ENCODE measurements at places on chromosomes 6 and 20.

GRCh38 chr6:32488083-32488482 lies 42.0 kb downstream of the HLA-DRB5 start:
- no peak for DNase-seq

- DNase-seq, result no peak
Observed at GRCh38 chr20:45798935-45799642, 7.3 kb downstream of the DNTTIP1 start.

- no peak for DNase-seq
Observed at GRCh38 chr6:100577425-100577824, 112.7 kb upstream of the SIM1 start.

- peak; percentile 80 for DNase-seq
Observed at GRCh38 chr20:58712806-58713731, 20.5 kb downstream of the NPEPL1 start.

GRCh38 chr6:157646012-157646411 lies 177.0 kb upstream of the SNX9 start:
- DNase-seq, result no peak

- DNase-seq, result no peak
Observed at GRCh38 chr6:165451838-165452237, 142.4 kb upstream of the C6orf118 start.

GRCh38 chr6:106670236-106670635 lies 40.9 kb downstream of the QRSL1 start:
- DNase-seq, result no peak

DNA sequence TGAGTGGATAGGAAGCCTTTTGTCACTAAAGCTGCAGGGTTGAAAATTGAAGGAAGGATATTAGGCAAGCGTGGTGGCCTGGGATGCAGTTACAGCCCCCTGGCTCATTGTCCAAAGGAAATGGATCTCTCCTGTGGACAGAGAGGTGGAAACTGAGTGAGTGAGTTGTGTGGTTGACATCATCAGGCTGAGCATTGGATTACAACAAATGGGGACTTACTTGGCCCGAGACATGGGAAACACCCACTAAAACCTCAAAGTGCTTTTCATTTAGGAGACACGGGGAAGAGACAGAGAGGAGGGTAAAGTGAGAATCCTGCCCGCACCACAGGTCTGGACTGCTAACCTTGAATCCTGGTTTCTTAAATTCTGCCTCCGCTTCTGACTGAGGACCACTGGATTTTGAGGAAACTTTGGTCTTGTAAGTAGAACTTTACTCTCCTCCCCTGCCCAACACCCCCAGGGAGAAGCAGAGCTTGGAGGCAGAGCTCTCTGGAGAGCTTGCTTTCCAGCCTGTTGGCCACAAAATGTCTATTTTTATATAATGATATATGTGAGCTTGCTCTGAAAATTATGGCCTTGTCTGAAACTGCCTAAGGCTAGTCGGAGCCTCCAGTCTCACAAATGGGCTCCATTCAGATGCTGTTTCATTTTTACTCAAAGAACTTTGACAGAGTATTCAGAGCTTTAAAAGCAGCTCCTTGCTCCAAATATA lies at the start of gene PKIG:
TSS of gene PKIG (plus strand) at position 269 of the 715 bp plus-strand sequence. CDS start 31,978 bp downstream, outside the sequence.
- DNase-seq, result no peak

DNA sequence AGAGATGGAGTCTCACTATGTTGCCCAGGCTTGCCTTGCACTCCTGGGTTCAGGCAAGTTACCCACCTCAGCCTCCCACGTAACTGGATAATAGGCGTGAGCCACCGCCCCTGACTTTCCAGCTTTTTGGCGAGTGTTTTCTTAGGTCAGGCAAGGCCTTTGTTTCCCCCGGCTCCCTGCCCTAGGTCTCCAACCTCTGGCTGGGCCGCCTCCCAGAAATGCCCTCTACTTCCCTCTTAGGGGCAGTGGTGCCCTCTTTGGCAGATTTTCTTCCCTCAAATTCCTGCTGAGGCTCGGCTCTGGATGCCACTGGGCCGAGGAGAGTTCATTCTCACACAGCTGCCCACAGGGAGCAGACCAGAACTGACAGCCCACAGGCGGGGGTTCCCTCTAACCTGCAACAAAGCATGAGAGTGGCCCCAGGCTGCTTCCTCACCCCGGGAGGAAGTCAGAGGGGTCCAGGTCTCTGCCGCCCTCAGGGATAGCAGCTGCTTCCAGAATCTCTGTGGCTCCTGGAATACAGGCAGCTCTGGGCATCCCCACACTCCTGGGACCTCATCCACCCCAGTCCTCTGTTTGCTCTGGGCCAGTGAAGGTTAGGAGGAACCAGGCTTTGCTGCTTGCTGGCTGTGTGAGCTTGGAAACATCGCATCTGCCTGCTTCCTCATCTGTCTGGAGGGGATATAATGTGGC lies 56.5 kb downstream of the TCP11 start:
- no peak for DNase-seq

DNA sequence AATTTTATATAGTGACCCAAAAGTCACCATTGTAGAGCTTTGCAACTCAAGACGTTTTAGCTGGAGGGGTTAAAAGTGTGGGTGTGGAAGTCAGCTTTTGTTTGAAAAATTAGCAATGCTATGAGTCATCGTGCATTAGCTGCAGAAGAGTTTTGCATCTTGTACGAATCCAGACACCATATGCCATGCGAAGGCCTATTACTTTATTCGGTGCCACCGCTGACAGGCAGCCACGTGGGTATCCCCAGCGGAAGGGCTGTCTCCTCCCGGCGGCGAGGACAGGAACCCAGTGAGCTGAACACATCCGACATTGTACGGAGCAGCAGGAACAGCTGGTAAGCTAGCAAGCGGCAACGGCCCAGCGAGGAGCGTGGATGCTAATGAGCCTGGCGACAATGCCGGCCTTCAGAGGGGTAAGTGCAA lies 84.4 kb downstream of the INSM1 start:
- no peak for DNase-seq

GRCh38 chr6:36930483-36930882 lies 24.1 kb upstream of the PI16 start:
- DNase-seq, result no peak

DNA sequence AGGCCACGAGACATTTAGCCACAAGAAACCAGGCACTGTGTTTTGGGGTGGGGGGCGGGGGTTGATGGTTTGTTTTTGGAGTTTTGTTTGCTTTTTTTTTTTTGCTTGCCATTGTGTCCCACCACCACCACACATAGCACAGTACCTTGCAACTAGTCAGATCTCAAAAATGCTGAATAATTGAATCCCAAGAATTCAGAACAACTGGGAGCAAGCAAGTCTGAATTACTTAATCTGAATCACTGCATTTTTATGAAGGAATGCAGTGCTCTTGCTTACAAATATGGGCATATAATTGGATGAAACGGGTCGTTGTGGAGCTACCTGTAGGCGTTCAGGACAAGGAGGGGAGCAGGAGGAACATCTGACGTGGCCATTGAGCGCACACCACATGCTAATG lies 151.5 kb upstream of the CDYL start:
- DNase-seq, result no peak

DNA sequence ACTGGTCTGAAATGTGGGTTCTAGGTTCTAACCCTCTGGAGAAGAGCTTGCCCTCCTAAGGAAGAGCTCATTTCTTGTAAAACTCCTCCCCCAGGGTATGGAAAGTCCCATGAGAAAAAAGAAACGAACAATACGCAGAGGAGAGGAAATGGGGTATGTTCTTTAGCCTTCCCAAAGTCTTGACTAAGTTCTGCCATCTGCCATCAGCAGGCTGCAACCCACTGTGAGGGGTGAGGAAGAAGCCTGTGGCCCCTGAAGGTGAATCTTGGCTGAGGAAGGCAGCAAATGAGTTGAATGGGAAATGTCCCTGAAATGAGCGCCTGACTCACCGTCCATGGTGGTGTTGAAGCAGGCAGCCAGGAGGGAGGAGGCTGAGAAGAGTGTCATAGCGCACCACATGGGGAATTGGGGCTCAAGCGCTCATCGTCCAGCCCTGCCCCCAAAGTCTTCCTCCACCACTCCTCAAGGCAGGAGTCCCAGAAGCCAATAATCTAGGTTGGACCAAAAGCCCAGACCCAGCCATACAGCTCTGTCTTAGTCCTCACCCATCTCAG lies 10.4 kb upstream of the MATN4 start:
- DNase-seq, result no peak

DNA sequence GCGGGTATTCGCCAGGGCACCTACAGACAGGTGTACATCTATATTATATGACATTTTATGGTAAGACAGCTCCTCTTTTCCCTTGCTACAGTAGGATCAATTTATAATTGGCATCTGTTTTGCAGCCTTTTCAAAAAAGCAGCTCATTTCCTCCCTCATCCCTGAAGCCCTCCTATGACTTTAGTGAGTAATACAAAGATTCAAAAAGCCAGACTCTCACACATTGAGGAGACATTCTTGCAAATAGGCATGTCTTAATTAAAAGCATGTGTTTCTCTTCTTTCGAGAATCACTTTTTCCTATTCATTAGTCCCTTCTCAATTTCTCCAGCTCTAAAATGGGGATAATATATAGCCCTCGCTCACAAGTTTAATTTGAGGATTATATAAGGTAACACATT lies 283.4 kb downstream of the TBC1D7 start:
- DNase-seq, result no peak

DNA sequence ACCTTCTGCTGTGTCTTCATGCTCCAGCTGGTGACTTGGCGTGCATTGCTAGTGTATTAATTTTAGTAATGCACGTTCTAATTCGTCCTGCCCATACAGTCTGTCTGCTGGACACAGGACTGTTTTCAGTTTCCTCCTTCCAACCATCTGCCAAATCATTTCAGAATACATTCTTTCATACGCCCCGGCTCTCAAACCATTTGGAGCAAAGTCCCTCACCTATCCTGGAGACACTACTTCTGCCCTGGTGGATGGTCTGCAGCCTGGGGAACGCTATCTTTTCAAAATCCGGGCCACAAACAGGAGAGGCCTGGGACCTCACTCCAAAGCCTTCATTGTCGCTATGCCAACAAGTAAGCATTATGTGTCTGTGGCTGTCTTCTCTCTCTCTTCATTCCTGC lies 60.5 kb downstream of the FNDC1 start:
- no peak for DNase-seq

- no peak for DNase-seq
Observed at GRCh38 chr20:4112481-4113421, 97.4 kb upstream of the RNF24 start.

DNA sequence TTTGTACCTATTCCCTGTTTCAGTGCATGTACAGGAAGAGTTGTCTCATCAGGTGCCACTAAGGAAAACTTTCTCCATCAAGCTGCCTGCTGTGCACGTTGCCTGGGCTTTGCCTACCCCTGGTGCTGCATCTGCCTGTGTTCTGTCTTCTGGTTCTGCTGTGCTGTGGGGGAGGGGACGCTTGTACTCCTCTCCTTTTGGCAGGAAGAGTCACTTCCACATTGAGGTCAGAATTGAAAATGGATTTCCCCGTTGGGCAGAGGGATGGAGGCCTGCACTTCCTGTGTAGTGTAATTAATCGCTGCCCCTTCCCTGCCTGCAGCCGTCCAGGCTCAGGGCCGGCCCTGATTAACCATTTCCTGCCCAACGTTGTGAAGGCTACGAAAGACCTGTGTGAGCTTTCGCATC lies 153.3 kb downstream of the SCML4 start:
- DNase-seq, result no peak

DNA sequence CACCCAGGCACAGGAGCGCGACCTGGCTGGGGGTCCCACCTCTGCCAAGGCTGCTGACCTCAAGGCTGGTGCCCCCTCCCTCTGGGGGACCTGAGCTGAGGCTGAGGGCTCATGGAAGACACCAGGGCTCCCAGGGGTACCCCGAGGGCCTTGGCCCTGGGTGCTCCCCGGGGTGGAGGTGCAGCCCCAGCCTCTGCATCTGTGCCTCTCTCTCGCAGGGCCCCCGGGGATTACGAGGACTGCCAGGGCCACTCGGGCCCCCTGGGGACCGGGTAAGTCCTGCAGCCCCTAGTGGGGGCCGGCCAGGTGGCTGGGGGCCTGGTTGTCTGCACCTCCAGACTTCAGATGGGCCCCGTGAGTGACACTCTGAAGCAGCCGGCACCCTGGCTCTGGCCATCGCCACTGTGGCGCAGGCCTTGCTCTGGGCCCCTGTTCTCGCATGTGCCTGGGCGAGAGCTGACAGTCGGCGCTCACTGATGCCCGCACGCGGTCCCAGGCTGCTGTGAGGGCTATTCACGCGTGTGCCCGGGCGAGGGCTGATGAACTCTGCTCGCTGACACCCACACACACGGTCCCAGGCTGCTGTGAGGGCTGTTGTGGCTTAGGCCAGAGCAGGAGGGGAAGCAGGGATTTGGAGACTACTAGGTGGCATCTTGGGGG lies 9.3 kb downstream of the COL9A3 start:
- no peak for DNase-seq

GRCh38 chr20:49597825-49598395 lies 30.0 kb upstream of the PTGIS start:
- DNase-seq, result no peak

- DNase-seq, result peak; percentile 94
Observed at GRCh38 chr6:5205877-5206850, 54.6 kb downstream of the LYRM4 start.

GRCh38 chr6:56359201-56359899 lies 112.0 kb upstream of the COL21A1 start:
- DNase-seq, result no peak

DNA sequence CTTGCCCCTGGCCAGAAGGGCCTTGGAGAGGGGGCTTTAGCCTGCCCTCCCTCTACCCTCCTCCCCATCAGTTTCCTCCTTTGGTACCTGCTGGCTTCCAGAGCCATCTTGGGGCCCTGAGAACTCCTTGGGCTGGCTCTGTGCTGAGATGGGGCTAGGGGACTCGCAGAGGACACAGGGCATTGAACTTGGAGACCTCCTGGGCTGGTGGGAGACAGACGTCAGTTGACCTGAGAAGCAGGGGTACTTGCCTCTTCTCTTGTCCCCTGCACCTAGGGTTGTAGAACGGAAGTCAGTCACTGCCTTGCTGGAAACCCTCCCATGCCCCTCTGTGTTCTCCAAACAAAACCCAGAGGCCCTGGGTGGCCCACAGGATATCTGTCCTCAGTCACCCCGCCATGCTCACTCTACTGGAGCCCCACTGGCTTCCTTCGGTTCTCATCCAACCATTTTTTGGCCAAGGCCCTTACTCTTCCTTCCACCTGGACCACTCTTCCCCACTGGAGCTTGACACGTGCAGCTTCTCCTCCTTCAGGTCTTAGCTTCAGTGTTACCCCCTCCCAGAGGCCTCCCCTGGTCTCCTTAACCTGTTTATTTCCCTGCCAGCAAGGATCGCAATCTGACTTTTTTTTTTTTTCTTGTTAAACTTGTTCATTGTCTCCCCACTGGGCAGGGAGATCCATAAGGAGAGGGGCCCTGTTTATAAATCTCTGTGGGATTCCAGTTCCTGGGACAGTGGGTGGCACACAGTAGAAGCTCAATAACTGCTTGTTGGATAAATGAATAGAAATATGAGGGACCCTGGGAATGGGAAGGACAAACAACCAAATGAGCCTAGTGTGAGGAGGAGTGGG lies 971 bp downstream of the RBCK1 start:
- no peak for DNase-seq

GRCh38 chr6:164106345-164106769 lies 691.8 kb downstream of the QKI start:
- DNase-seq, result no peak

All from esophagus muscularis mucosa (tissue), 4 donors.